ENCODE measurements at places on chromosomes 12 and 14. TPM values are rescaled to one million over a fixed set of nuclear protein-coding genes. Genes with fewer than 3 reads are reported as not detected.

LRP1-AS gene
- total RNA-seq = not detected

PLCZ1 gene
- total RNA-seq = not detected

RARG gene
- total RNA-seq = 25.0 TPM

SLC25A47 gene
- 0.24 TPM for total RNA-seq

HCAR2 gene
- not detected for total RNA-seq

CRACR2A gene
- not detected for total RNA-seq

PKP2 gene
- total RNA-seq = 57.3 TPM

LRTM2 gene
- not detected for total RNA-seq

Data from A172 (cell line).